NCI-H345 (cell line): ENCODE measurements at places on chromosomes 4 and X.

GRCh38 chrX:53190363-53190960 lies 34.5 kb downstream of the KDM5C start:
- no peak for DNase-seq

- DNase-seq = no peak
Measured at GRCh38 chr4:82652062-82652461, 90.3 kb upstream of the TMEM150C start.

- DNase-seq = no peak
Measured at GRCh38 chr4:59222221-59222620, 1977.9 kb upstream of the ADGRL3 start.

- no peak for DNase-seq
Measured at GRCh38 chr4:92099861-92100260, 203.9 kb upstream of the GRID2 start.

DNA sequence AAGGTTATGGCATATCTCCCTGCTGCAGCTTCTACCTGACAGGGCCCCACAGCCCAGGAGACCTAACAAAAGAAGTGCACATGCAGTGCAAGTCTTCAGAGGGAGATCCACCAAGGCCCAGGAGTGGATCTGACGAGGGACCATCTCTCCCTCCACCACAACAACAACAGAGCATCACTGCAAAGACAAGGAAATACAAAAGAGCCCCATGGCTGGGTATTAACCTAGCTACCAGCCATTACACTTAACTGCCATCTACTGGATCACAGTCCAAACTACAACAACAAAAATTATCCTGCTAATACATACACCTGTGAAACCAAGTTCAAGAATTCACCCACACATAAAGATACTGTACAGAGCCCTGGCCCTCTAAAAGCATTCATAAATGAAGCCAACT lies 280.2 kb upstream of the SLC7A11 start:
- DNase-seq = no peak

DNA sequence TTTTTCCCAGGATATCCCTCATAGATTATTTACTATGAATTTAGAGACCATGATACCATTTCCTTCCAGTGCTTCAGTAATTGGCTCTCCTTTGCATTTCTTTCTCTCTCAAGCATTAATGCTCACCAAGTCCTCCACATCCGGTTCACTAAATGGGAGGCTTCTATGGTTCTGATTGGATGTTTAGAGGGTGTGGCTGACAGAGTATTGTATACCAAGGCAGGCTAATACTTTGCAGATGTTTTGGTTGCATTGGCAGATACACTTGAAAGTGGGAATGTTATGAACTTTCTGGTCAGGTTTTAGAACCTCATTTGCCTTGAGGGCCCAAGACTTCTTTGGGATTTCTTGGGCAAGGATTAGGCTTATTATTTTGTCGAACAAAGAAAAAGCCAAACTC lies 24.2 kb downstream of the CBLL2 start:
- no peak for DNase-seq
